ENCODE measurements at places on chromosomes 4 and X.

- DNase-seq = no peak
Measured at GRCh38 chr4:68905939-68906779, 45.4 kb downstream of the UGT2A3 start.

DNA sequence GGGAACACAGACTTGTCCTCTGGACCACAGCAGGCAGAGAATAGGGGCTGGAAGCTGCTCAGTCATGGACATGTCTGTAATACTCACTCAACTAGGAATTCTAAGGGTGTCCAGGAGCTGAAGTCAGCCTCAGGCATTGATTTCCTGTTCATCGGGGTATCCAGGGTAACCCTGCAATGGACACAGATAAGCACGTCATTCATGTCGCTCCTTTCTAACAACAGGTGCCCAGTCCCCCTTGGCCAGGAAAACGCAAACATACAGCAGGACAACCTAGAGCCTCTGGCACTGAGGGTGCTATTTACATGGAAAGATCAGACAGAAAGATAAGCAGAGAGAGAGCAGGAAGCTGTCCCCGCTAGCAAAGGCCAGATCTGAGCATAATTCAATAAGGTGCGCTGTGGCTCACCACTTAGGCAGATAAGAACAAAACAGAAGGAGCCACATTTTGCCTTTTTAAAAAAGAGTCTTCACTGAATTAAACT is 21.3 kb downstream of the QDPR start:
- no peak for DNase-seq

- DNase-seq = no peak
Measured at GRCh38 chr4:151717909-151718628, 42.7 kb downstream of the GATB start.

DNA sequence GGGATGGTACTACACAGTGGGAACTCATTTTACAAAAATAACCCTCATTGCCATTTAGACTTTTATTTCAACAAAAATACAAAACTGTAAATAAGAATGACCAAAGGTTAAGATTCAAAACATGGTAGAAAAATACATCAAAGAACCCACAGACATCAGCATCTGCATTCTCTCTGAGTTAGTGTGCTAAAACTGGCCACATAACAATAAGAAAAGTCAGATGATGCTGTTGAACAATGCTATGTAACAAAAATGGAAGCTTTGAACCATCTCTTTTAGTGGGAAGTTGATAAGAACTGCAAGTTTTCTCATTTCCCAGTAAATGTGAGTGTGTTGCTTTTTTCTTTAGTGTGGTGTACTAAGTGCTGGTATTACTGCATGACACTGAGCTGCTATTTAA is 888.4 kb upstream of the EPHA5 start:
- no peak for DNase-seq

DNA sequence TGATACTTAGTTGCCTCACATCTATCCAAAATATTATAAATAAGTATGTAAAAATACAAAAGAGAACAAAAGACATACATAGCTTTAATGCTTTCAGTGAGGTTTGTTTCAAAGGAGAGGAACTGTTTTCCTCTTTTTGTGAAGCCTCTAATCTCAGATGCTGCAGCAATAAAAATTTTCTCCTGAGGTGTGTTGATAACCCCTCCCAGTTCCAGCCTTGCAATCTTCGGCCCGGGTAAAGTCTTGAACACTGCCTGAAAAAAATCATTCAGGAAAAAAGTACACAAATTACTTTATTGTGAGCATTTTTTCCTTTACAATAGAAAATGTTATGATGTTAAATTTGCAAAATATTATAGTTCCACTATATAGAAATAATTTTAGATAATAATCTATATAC is 8.8 kb downstream of the BBS7 start:
- no peak for DNase-seq

DNA sequence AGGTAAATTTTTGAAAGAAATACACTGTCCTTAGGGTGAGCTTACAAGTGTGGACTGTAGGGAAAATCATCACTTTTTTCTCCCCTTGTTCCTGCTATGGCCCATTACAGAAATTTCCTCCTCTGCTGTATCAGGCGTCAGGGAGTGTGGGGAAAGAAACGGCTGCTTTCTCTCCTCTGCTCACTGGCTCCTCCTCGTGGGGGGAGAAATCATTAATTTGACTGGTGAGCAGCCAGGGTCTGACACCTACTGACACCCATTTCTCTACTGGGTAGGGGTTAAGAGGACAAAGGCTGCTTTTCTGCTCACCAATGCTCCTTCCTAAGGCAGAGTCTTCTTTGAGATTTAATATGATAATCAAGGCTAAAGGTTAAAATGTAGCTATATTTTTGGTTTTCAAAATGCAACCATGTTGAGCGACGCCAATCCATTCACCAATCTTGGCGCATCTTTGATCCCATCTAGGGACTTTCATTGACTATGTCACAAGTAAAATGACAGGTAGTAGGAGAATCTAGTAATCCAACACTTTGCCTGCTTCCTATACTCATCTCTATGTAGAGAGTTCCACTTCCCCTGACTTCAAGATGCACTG is 25.1 kb downstream of the SETD7 start:
- DNase-seq = no peak

DNA sequence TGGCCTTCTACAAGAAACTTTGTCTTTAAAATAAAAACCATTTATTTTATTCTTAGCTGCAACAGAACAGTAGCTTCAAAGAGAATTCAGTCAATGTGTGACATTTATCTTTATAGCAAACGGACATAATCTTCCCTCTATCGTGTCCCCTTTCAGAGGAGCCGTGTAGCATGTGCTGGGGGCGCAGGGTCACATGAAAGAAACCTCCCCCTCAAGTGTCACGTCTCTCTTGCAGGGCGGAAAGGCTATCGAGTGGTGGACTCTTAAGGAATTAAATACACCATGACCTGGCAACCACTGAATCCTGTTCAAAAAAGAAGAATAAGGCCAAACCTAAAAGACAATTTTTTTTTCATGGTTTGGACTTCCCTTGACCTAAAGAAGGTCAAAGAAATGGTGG is 40.2 kb downstream of the ZNF827 start:
- DNase-seq = no peak

DNA sequence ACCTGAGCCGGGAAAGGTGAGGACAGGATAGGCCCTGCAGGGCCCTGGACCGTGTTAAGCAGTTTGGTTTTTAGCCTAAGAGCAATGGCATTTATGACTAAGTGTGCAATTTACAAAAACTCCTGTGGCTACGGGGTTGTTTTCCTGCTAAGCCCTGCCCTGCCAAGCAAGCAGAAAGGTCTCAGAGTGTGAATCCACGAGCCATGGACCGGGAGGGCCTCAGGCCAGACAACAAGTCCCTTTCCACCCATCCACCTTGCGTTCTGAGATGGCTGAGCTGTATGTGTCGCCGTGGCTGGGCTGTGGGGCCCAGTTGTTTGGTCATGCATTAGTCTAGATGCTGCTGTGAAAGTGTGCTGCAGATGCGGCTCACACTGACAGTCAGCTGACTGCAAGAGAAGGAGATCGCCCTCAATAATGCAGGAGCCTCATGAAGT is 33.9 kb upstream of the AFAP1 start:
- DNase-seq = peak; percentile 61

DNA sequence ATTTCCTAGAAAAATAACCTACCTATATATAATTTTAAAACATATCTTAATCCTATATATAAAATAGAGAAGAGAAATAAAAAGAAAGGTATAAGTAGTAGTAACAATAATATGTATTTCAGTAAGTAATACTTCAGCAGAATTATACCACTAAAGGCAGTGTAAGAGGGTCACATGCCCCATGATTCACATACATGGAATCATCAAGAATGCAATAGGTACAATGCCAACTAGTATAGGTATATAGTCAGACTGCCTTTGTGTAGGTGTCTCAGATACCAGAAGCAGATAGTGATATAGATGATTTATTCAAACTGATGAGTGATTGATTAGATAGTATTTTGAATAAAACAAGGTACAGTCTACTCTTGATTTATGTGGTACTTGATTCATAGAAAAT is 9.4 kb downstream of the AIMP1 start:
- DNase-seq = no peak

DNA sequence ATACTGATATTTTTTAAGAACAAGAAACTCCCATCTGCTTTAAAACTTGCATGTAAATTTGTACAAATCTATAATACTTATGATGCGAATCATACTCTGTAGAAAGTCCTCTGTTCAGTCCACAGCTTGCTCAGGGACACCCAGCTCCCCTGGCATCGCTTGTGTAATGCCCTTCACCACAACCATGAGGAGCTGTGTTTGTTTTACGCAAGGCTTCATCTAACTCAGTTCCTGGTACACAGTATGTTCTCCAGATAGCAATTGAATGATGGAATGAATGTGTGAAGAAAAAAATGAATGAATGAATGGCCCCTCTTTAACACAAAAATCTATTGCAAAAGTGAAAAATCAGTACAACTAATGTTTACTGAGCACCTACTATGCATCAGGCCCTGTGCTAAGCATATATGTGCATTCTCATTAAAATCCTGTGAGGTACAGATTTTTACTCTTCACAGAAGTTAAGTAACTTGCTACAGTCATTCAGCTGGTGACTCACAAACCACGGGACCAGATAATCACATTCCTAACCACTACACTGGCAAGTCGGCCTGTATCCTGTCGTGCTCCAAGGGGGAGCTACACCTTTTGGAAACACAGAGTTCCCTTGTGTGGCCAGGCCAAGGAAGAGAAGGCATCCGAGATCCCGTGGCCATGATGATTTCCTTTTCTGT is 58.7 kb upstream of the KDR start:
- peak; percentile 87 for DNase-seq

DNA sequence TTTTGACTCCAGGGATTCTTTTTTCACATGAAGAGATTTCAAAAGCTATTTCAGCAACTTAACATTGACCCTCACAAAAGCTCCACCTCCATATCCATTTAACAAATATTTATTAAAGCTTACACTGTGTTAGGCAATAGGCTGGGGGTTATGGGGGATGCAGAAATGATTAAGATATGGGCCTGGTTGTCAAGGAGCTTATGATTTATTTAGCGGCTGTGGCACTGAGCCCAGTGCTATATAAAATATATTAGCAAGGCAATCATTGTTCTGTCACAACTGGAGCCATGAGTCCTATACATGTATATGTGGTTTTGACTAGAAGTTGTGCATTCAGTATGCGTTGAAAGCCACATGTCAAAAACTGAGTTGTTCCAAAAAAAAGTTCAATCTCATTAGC is 131.1 kb downstream of the GPC3 start:
- no peak for DNase-seq

GRCh38 chr4:108488865-108489264 is 131.5 kb upstream of the RPL34 start:
- DNase-seq = no peak

- no peak for DNase-seq
Measured at GRCh38 chr4:133162941-133163340, 13.8 kb downstream of the PCDH10 start.

DNA sequence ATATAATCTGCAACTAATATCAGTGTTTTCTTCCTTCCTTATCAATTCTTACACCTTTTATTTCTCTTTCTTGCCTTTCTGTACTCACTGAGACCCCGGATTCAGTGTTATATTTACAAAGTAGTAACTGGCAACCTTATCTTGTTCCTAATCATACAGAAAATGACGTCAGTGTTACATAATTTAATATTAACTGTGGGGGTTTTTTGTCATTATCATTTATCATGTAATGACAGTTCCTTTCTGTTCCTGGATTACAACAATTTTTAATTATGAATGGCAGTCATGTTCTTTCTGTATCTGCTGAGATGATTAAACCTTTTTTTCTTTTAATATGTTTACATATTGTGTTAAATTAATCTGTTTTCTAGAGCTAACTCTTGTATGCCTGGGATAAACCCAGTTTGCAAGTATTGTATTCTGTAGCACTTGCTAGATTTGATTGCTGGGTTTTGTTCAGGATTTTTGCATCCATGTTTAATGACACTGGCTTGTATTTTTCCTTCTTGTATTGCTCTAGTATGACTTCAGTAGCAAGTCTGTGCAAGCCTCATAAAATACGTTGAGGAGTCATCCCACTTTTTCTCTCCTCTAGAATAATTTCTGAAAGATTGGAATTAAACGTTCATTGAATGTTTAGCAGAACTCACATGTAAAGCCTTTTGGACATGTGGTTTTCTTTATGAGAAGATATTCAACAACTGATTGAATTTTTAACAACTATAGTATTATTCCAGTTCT is 10.4 kb upstream of the HSPA4L start:
- DNase-seq = no peak

- DNase-seq = no peak
Measured at GRCh38 chr4:6199422-6199921, 877 bp downstream of the JAKMIP1 start.

DNA sequence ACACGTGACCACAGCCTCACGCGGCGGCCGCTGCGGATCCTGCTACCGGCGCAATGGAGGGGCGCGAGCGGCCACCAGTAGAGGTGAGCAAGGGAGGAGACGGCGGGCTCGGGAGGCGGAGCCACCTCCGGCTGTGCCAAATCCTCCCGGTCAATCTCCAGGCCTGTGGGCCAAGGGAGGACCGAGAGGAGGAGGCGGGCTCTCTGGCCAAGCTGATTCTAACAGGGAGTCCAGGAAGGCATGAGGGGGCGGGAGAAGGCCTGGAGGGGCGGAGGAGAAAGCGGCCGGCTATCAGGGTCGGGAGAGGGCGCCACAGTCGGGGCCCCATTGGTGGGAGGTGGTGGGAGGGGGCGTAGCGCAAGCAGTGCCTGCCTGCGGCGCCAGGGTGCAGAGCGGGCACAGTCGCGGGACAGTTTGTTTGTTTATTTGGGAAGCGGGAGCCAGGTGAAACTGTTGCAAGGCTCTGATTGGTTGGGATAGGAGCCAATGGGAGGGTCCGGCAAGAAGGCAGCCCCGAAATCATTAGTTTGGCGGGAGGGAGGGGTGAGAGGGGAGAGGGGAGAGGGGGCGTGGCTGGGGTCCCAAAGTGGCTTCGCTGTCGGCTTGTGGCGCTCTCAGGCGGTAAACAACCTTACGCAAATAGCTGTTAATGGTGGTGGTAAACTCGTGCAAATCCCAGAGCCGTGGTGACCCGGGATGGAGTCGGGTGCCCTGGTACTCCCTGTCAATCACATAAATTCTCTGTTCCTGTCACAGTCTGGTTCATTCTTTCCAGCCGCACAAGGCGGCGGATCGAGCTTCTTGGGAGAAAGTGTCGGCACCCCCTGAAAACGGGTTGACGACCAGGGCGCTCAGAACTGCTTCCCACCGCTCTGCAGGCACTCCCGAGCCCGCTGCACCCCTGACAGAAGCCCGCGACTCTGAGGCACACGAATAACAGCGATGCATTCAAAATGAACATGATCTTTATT is at the start of gene IRS4:
Gene IRS4 (minus strand): TSS at position 55 of the 971 bp plus-strand sequence.
- no peak for DNase-seq

- DNase-seq = no peak
Measured at GRCh38 chr4:175871774-175872405, 59.8 kb upstream of the GPM6A start.

- DNase-seq = no peak
Measured at GRCh38 chrX:2325076-2325784, 175.5 kb downstream of the DHRSX start.

- DNase-seq = no peak
Measured at GRCh38 chr4:16804581-16804980, 93.9 kb downstream of the LDB2 start.

- no peak for DNase-seq
Measured at GRCh38 chr4:2931512-2932301, 31.5 kb downstream of the NOP14 start.

- no peak for DNase-seq
Measured at GRCh38 chr4:144574509-144574908, 71.4 kb upstream of the HHIP start.
